Esophagus muscularis mucosa (tissue), 4 donors: ENCODE measurements at places on chromosomes 11 and 22.

GRCh38 chr22:44677871-44678555, 24.0 kb upstream of the PRR5 start:
- H3K36me3 ChIP-seq = no peaks in the 10 kb centered on the region
- H3K4me3 ChIP-seq = no peak overlapping the region
- H3K27me3 ChIP-seq = peaks cover 15% of the 10 kb centered on the region
- DNase-seq = no peak
- H3K27ac ChIP-seq = no peak overlapping the region

DNA sequence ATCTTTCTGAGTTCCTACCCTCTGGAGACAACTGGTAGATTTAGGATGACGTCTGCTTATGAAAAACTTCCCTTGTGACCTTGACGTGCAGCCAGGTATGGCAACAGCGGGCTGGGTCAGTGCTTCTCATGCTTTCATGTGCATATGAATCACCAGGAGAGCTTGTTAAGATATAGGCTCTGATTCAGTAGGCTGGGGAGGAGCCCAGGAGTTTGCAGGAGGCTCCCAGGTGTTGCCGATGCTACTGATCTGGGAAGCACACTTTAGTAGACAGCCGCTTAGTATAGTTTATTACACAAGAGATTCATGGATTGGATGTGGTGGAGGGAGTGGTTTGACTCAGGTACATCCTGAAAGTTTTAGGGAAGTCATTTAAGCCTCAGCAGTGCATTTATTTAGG, 23.8 kb downstream of the DIXDC1 start:
- no peak overlapping the region for H3K4me3 ChIP-seq
- H3K36me3 ChIP-seq = no peaks in the 10 kb centered on the region
- no peak overlapping the region for H3K27ac ChIP-seq
- no peaks in the 10 kb centered on the region for H3K4me1 ChIP-seq

GRCh38 chr11:11075515-11076171, 217.8 kb upstream of the ZBED5 start:
- no peak overlapping the region for H3K4me3 ChIP-seq
- no peaks in the 10 kb centered on the region for H3K4me1 ChIP-seq
- no peak for DNase-seq

DNA sequence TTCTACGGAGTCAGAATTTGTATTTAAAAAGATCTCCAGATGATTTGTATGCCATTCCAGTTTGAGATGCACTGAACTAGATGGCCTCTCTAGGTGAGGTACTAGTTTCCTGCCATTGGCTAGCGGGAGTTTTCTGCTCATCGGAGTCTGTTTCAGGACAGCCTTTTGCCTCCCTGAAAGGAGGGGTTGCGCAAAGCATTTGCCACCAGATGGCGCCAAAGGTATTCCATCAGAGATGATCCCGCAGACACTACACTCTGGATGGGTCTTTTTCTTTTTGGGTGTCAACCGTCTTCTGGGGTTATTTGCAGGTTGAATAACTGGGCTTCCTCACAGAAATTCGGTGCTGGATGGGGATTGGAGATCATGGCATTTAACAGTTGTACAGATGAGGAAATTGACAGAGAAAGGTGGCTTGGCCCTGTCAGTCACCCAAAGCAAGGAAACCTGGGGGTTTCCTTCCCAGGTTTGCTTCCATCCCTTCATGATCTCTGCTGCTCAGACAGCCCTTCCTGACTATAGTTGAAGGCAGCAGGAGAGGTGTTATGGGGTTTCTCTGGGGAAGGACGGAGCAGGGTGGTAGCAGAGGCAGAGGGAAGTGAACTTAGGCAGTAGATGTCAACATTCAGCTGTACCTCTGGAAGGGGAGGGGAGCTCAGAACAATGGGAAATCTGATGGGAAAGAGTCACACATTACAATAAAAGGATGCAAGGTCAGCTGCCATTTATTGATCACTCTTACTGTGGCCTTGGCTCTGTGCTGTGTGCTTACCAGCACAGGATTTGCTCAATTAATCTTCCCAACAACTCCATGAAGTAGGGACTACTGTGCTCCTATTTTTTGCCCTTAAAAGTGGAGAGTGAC, 81.6 kb downstream of the CCDC81 start:
- peaks cover 53% of the 10 kb centered on the region for H3K4me1 ChIP-seq
- H3K4me3 ChIP-seq = no peak overlapping the region
- H3K27ac ChIP-seq = no peak overlapping the region
- H3K27me3 ChIP-seq = no peaks in the 10 kb centered on the region
- no peaks in the 10 kb centered on the region for H3K36me3 ChIP-seq
- peak; percentile 96 for DNase-seq

- H3K4me3 ChIP-seq = no peak overlapping the region
- no peaks in the 10 kb centered on the region for H3K27me3 ChIP-seq
- DNase-seq = no peak
- no peaks in the 10 kb centered on the region for H3K4me1 ChIP-seq
- no peak overlapping the region for H3K27ac ChIP-seq
Measured at GRCh38 chr11:77205467-77206263, 77.6 kb downstream of the MYO7A start.

DNA sequence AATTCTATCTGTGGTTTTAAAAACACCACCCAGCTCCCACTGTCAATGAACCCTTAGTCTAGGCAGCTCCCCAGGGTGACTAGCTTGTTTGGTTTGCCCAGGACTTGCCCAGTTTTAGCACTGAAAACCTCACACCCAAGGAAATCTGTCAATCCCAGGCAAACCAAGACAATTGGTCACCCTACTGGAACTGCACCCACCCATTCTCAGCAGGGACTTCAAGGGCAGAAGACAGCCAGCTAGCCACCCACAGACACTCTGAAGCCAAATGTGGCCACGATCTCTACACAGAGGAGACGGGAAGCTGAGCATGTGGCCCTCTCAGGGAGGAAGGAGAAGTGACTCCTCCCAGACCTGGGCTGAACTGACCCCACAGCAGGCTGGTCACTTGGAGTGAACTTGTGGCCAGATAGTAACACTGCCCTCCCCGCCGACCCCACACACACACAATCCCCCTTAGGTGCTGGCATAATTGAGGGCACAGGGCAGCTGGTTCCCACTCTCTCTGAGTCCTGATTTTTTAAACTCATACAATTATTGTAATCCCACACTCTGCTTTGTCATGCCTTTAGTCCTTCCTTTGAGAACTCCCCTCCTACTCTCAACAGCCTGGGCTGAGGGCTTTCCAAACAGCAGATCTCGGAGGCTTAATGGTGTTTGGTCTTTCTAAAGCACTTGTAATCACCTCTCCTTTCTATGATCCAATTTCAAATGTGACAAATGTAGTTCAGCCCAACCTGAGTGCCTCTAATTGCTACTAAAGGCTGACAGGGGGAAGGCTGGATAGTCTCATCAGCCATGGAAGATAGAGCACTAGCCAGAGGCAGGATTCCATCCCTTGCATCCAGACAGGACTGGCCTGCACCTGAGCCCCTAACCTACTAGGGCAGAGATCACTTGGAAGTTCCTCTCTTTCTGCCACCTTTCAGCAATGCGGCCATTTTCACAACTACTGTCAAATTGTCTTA, 74.7 kb upstream of the DRD2 start:
- no peaks in the 10 kb centered on the region for H3K27me3 ChIP-seq
- H3K4me1 ChIP-seq = peaks cover 15% of the 10 kb centered on the region
- no peak for DNase-seq

GRCh38 chr22:25045159-25045558, 92.6 kb downstream of the KIAA1671 start:
- no peak overlapping the region for H3K4me3 ChIP-seq
- no peaks in the 10 kb centered on the region for H3K27me3 ChIP-seq
- H3K27ac ChIP-seq = no peak overlapping the region
- peaks cover 4% of the 10 kb centered on the region for H3K36me3 ChIP-seq
- peaks cover 5% of the 10 kb centered on the region for H3K4me1 ChIP-seq
- no peak for DNase-seq

GRCh38 chr11:115488945-115489344, 15.3 kb downstream of the CADM1 start:
- no peak for DNase-seq
- no peak overlapping the region for H3K4me3 ChIP-seq
- no peaks in the 10 kb centered on the region for H3K4me1 ChIP-seq
- H3K27ac ChIP-seq = no peak overlapping the region
- no peaks in the 10 kb centered on the region for H3K36me3 ChIP-seq

DNA sequence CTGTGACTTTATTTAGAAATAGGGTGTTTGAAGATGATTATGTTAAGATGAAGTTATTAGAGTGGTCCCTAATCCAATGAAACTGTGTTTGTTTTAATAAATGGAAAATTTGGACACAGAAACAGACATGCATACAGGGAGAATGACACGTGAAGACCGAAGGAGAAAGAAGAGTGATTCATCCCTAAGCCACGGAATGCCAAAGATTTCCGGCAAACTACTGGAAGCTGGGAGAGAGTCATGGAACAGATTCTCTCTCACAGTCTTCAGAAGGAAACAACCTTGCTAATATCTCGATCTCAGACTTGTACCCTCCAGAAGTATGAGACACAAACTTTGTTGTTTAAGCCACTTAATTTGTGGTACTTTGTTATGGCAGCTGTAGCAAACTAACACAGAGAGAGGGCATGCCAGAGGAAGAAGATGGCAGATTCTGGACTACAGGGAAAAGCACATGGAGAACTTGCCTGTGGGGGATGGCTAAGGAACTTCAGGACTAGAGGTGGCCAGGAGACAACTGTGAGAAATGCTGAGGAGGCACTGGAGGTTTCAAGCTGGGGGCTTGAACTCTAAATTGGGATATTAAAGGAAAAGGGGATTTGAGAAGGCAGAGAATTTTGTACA, 733.5 kb upstream of the CCDC90B start:
- no peak for DNase-seq
- no peaks in the 10 kb centered on the region for H3K27me3 ChIP-seq
- peaks cover 27% of the 10 kb centered on the region for H3K4me1 ChIP-seq
- H3K4me3 ChIP-seq = no peak overlapping the region
- H3K27ac ChIP-seq = peak overlapping the region; percentile 39
- no peaks in the 10 kb centered on the region for H3K36me3 ChIP-seq

DNA sequence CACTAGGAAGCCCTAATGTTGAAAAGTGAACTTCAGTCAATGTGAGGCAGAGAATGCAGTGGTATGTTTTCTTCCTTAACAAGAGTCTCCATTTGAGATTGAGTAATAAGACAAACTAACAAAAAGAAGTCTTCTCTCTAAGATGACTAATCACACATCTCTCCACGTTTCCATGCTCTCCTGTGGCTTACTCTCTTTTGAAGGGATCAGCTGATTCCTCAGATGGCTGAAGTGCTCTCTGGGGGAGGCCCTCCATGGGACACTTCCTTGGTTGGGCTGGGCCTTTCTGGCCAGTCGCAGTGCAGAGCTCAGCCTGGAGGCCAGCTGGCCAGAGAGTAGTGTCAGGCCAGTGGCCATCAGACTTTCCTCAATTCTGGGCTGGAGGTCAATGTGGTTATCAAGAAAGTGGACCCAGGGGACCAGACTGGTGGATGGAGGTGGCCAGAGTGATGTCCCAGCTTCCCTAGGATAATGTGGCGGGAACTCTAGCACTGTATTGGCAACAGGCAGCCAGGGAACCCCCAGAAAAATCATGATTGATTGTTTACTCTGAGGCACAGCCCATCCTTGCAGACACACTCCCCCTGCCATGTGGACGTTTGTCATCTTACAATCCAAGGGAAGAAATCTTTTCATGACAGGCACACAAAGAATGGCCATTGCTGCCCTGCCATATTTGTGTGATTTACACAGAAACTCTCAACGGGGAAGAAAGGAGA, 14.5 kb downstream of the CSRP3 start:
- H3K4me3 ChIP-seq = no peak overlapping the region
- no peak overlapping the region for H3K27ac ChIP-seq
- no peak for DNase-seq

DNA sequence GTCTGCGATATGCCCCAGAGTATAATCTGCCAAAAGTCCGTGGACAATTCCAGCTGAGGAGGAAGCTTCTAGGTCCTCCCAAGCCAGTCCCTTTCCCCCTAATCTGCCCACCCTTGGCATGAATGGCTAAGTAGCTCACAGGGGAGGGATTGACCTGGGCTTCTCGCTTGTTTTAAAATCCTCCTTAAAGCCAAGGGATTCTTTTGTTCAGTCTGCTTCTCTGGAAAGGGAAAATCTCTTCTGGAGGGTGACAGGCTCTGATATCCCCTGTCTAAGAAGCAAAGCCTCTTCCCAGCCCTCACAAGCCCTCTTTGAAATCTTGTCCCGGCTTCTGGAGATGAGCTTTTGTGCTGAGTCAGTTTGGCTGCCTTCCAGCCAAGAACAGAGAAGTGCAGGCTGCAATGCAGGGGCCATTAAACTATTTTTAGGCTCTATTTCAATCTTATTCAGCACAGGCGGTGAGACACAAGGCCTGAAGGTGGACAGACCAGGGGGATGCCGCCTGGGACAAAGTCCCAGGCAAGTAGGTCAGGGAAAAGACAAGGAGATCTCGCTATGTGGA, 23.9 kb downstream of the NEFH start:
- no peak overlapping the region for H3K27ac ChIP-seq
- H3K36me3 ChIP-seq = peaks cover 44% of the 10 kb centered on the region

GRCh38 chr11:46120346-46121300, 631 bp downstream of the PHF21A start:
- DNase-seq = no peak
- H3K4me3 ChIP-seq = peak overlapping the region; percentile 87
- peaks cover 42% of the 10 kb centered on the region for H3K4me1 ChIP-seq
- H3K27me3 ChIP-seq = no peaks in the 10 kb centered on the region
- H3K36me3 ChIP-seq = no peaks in the 10 kb centered on the region

- no peaks in the 10 kb centered on the region for H3K36me3 ChIP-seq
- no peak overlapping the region for H3K4me3 ChIP-seq
- no peak for DNase-seq
- no peak overlapping the region for H3K27ac ChIP-seq
- no peaks in the 10 kb centered on the region for H3K27me3 ChIP-seq
- peaks cover 10% of the 10 kb centered on the region for H3K4me1 ChIP-seq
Measured at GRCh38 chr11:94678236-94678635, 89.9 kb upstream of the AMOTL1 start.

DNA sequence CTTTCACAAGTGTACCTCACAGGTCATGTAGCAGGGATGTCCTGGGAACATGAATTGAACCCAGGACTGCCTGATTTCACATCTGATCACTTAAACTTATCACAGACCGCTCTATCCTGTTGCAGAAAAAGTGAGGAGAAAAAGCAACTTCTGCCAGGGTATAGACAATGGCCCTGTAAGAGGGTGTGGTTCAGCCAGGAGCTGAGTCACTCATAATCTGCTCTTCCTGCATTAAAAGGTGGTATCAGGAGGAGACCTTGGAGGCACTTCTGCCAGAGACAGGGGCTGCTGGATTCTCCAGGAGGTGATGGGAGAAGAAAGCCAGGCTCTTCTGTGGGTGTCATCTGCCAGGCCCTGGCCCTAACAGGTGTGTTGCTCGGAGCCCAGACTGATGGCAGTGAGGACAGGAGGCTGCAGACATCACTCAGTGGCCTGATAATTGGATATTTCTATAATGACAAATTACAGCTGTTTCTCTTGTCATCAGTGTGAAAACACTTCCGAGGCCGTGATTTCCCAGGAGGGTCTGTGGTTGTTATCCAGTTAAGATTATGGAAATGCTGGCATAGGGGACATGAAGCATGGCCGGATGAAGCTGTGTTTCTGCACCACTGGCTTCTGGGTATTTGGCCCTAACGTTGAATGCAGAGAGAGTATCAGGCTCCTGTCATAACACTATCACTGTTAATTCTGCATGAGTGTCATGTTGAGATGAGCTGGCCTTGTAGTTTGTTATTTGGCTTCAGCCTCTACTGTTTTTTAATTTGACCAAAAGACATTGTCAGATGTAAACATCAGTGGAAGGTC, 125.1 kb upstream of the ZBED5 start:
- H3K36me3 ChIP-seq = no peaks in the 10 kb centered on the region
- H3K4me3 ChIP-seq = no peak overlapping the region
- DNase-seq = no peak
- no peaks in the 10 kb centered on the region for H3K27me3 ChIP-seq
- no peak overlapping the region for H3K27ac ChIP-seq
- no peaks in the 10 kb centered on the region for H3K4me1 ChIP-seq

GRCh38 chr11:81253244-81253643, 1480.4 kb downstream of the FAM181B start:
- no peaks in the 10 kb centered on the region for H3K36me3 ChIP-seq
- H3K27ac ChIP-seq = no peak overlapping the region
- no peak for DNase-seq
- no peaks in the 10 kb centered on the region for H3K27me3 ChIP-seq
- H3K4me1 ChIP-seq = no peaks in the 10 kb centered on the region
- no peak overlapping the region for H3K4me3 ChIP-seq
